ENCODE measurements at places on chromosomes 6 and 20.

DNA sequence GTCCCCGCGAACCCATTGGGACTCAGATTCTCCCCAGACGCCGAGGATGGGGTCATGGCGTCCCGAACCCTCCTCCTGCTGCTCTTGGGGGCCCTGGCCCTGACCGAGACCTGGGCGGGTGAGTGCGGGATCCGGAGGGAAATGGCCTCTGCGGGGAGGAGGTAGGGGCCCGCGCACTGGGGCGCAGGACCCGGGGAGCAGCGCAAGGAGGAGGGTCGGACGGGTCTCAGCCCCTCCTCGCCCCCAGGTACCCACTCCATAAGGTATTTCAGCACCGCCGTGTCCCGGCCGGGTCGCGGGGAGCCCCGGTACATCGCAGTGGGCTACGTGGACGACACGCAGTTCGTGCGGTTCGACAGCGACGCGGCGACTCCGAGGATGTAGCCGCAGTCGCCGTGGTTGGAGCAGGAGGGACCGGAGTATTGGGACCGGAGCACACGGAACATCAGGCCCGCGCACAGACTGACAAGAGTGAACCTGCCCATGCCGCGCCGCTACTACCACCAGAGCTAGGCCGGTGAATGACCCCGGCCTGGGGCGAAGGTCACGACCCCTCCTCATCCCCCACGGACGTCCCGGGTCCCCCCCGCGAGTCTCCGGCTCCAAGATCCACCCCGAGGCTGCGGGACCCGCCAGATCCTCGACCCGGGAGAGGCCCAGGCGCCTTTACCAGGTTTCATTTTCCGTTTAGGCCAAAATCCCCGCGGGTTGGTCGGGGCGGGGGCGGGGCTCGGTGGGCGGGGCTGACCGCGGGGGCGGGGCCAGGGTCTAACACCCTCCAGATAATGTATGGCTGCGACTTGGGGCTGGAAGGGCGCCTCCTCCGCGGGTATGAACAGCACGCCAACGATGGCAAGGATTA is 15.7 kb upstream of the HLA-A start:
- peak; percentile 93 for DNase-seq

- peak; percentile 72 for DNase-seq
Measured at GRCh38 chr20:40741507-40742106, 52.6 kb upstream of the MAFB start.

- DNase-seq, result no peak
Measured at GRCh38 chr6:146962329-146962728, 241.9 kb upstream of the STXBP5 start.

GRCh38 chr6:122669868-122670267 is 59.7 kb downstream of the PKIB start:
- DNase-seq, result no peak

DNA sequence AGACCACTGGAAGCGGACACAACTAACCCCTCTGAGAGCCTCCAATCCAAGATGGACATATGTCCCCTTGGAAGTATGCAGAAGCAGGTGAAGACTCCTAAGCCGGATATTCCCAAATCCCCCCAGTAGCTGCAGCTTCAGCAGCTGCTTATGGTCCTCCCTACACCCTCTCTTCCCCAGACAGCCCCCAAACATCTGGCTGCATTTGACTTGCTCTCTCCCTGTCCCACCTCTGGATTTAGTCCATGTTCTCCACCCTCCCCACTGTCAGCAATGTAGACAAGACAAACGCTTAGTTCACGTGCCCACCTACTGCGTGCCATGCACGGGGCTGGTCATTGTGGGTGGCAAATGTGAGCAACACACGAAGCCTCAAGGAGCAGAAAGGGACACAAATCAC is 4.6 kb upstream of the ADAM33 start:
- no peak for DNase-seq

GRCh38 chr6:70586114-70586513 is 19.4 kb downstream of the SDHAF4 start:
- DNase-seq, result no peak

DNA sequence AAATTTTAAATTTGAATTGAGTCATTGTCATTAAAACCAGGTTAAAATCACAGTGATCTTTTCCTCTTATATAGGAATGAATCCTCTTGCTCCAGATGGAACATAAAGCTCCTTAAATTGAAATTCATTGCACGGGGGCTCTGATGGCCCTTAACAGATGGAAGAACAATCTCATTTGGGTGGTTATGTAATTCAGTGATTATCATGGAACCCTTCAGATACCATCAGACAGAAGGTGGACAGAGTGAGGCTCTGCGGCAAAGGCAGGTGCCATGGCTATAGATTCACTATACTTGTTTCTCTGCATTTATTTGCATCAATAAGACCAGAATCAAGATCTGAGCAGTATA is 17.8 kb upstream of the RNF182 start:
- DNase-seq, result no peak

DNA sequence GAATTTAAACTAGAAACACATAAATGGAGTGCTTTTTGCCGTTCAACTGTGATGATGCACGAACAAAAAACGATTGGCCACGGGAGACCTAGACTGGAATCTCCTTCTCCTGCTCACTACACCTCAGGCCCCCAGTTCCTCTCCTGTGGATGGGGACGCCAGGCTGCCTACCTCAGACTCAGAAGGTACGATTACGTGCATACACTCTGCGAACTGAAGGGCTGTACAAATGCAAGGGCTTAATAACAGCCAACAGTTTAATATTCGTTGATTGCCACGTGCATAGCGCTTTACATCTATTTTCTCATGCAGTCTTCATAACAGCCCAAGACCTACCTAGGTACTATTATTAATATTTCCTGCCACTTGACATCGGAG is 495 bp upstream of the ARMC2 start:
- no peak for DNase-seq

DNA sequence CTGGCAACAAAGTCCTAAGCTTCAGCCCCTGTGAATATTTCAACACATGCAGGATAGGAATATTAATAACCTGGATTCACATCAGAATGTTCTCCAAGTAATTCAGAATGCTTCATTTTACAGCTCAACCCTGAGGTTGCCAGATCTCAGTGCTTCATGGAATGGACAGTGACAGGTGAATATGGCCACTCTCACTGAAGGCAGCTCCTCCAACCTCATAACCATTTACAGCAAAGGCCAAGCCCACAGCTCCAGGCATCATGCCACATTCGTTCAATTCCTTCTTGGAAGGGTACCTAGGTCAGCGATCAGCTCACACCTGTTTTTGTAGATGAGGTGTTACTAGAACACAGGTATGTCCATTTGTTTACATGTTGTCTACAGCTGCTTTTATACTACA is 17.1 kb downstream of the CLIC5 start:
- no peak for DNase-seq

GRCh38 chr20:37816726-37817125 is 86.2 kb upstream of the VSTM2L start:
- no peak for DNase-seq

DNA sequence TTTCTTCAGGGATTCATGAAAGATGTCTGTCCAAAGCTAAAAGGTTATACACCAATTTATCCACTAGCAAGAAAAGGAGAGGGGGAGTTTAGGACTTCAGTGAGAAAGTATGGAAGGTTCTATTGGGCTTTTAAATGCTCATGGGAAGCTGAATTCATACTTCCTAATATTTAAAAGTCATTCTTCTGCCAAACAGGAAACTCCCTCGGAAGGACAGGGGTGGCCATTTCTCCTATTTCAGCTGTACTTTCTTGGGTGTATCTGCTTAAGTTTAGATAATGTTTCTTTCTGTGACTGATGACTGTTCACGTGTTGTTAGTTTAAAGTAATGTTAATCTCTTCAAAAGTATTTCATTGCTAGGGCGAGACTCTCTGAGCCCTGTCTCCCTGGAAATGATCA is 80.5 kb upstream of the IFNGR1 start:
- no peak for DNase-seq

GRCh38 chr20:41171736-41172295 is 34.5 kb downstream of the PLCG1 start:
- DNase-seq, result no peak

- no peak for DNase-seq
Measured at GRCh38 chr6:126812651-126813050, 305.8 kb upstream of the RSPO3 start.

- peak; percentile 84 for DNase-seq
Measured at GRCh38 chr20:4091490-4092479, 76.4 kb upstream of the RNF24 start.

DNA sequence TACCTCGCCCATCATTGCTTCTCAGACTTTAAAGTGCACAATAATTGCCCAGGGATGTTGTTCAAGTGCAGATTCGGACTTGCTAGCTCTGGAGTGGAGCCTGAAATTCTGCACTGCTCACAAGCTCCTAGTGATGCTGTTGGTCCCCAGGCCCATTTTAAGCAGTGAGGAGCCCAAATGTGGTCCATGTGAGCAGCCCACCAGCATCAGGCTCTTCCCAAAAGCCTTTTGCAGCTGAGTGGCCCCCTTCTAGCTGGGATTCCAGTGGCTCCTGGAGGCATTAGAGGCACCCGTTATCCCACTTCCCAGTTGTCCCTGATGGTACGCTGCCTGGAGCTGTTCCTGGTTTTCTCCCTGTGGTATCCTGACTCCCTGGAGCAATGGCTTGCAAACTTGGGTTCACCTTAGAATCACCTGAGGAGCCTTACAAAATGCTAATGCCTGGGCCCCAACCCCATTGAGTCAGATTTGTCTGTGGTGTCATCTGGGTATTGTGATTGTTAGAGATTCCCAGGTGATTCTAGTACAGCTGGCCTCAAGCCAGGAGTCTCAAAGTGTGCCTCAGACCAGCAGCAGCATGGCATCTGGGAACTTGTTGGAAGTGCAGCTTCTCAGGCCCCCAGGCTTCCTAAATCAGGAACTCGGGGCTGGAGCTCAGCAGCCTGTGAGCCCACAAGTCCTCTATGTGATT is 186.9 kb upstream of the SLC24A3 start:
- DNase-seq, result no peak

DNA sequence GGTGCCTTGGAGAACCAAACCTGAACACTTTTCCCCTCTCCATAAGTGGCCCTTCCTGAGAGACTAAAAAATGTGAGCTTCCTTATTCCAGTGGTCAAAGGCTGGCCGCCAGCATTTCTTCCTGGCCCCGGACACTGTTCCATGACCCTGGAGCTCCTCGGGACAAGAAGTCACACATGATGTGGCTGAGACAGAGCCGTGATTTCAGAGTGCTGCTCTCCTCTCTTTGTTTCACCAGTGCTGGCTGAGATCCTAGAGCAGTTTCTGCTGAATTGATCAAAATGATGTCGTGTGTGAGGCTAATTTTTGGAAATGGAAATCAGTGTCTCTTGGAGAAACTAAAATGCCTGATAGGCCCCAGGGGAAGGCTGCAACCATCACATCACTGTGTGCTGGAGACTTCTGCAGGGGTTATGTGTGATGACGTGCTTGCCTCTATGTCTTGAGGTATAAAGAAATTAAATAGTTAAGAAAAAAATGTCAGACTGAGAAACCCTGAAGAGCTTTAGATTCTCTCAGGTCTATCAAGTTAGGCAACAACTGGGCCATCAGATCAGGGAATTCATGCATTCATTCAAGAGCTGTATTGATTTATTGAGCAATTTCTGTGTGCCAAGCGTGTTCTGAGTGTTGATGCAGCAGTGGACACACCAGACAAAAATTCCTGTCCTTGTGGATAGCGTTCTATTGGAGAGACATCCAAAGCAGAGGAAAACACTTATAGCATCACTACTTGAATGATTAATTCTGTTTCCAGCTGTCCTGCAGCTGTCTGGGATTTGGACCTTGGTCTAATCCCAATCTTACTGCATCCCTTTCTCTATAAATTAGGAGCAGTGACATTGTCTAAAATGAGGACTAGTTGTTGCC is 72.7 kb upstream of the CCN6 start:
- no peak for DNase-seq

GRCh38 chr20:46592580-46593362 is 42.3 kb upstream of the OCSTAMP start:
- DNase-seq, result peak; percentile 28

DNA sequence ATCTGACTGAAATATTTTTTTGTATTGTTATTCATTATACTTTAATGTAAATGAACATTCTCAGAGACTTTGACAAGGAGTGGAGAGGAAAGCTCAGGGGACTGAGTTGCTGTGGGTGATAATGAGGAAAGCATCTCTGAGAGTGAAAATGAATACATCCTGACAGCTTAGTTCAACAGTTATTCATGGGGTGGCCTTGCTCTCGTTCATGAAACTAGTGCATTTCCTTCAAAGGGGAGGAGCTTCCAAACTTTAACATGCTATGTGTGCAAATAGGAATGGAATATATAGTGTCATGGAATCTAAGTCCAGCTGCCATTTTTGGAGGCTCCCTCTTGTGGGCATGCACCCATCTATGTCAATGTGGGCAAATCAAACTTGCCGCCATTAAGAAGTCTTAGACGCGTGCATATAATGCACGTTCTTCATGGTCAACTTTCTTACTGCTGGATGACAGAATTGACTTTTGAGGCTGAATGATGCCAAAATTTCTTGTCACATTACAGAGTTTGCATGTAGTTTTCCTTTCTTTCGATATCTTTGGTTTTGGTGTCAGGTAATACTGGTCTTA is 124.3 kb upstream of the TMEM170B start:
- DNase-seq, result no peak

GRCh38 chr6:137095651-137096238 is 51.0 kb upstream of the IL20RA start:
- DNase-seq, result no peak

DNA sequence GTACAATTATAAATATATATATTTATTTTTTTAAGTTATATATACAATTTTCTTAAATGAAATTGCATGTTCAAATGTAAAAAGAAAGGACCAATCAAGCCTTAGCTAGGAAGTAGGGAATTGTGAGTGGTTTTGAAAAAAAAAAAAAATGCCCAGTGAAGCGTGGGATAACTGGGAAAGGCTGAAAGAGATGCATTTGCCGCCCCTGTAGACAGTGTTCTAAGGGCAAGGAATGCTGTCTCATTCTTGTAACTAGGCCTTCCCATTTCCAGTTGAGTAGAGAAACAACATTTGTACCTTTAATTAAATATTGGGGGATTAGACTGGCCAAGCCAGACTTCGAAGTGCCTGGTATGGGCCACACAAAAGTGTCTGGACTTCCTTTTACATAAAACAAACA is 430.1 kb upstream of the SLC35B3 start:
- DNase-seq, result no peak

GRCh38 chr20:62787321-62787720 is 9.0 kb upstream of the MRGBP start:
- peak; percentile 13 for DNase-seq

DNA sequence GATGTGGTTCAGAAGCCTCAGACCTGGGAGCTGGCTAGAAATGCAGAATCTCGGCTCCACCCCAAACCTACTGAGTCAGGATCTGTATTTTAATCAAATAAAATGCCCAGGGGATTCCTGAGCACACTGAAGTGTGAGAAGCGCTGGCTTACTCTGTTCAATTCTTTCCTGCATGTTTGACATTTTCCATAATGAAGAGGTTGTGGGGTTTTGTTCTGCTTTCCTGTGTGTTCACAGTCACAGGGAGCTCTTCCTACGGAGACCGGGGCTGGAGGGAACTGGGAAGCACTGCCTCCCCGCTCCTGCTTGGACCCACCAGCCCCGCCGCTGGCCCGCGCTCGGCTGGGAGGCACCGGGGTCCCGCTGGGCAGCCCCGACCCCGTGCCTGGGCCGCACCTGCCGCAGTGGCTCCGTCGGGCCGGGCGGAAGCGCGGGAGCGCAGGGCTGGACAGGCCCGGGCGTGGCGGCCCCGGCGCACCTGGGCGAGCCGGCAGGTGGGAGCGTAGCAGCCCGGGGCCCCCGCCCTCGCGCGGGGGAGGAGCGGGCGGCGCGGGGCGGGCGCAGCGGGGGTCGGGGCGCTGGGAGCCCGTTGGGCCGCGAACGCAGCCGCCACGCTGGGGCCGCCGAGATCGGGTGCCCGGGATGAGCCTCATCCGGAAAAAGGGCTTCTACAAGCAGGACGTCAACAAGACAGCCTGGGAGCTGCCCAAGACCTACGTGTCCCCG is at the start of gene MAPK13:
Gene MAPK13 (plus strand): TSS at position 573 of the 726 bp plus-strand sequence. CDS start 70 bp downstream, at position 643.
- DNase-seq, result peak; percentile 20
